ENCODE measurements at places on chromosomes 4 and X. TPM values are rescaled to one million over a fixed set of nuclear protein-coding genes. Genes with fewer than 3 reads are reported as not detected.

GRCh38 chr4:128303986-128304385 lies 16.4 kb upstream of the PGRMC2 start:
- DNase-seq, result no peak

Gene SCML2
- total RNA-seq, result 2.3 TPM

Gene ITM2A
- 82.1 TPM for total RNA-seq

DNA sequence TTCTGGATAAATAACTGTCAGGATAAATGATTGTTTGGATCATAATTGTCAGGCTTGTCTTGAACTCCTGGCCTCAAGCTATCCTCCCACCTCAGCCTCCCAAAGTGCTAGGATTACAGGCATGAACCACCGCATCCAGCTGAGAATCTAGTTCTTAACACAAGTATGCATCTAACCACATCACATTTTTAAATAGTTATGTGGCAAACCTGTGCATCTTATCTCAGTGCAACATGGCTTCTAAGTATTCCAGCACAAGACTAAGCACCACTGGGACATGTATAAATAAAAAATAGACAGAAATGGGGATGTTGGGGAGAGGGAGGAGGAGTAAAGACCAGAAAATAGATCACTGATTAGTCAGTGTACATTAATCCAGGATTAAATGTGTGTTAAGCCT lies 74.7 kb upstream of the TBL1X start:
- no peak for DNase-seq

GRCh38 chr4:37686373-37687193 lies at the start of gene RELL1:
Gene RELL1, minus strand, starts transcription at chr4:37686376. Its CDS starts 89 bp downstream, at chr4:37686287.
- DNase-seq, result peak; percentile 99

- no peak for DNase-seq
Measured at GRCh38 chrX:7261672-7262332, 113.8 kb upstream of the PUDP start.

Gene TSPAN6
- total RNA-seq, result 7.5 TPM

DNA sequence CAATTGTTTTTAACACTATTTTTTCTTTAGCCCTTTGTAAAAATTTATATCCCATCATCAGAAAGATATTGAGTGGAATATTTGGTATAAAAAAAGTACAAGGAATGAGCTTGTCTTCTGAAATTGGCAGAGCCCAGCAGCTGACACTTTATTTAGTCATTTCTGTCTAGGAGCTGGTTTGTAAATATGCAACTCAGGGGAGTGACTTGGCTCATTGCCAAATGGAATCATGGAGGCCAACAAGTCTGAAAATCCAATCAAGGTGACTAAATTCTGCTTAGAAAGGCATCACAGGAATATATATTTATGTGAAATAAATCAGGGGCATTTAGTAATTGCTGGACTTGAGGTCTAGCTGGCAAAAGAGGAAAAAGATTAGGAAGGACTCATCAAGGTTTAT lies 74.4 kb downstream of the OTC start:
- DNase-seq, result no peak

Gene GAGE12F
- not detected for total RNA-seq

GRCh38 chr4:112485930-112486329 lies 30.1 kb downstream of the NEUROG2 start:
- DNase-seq, result no peak

DNA sequence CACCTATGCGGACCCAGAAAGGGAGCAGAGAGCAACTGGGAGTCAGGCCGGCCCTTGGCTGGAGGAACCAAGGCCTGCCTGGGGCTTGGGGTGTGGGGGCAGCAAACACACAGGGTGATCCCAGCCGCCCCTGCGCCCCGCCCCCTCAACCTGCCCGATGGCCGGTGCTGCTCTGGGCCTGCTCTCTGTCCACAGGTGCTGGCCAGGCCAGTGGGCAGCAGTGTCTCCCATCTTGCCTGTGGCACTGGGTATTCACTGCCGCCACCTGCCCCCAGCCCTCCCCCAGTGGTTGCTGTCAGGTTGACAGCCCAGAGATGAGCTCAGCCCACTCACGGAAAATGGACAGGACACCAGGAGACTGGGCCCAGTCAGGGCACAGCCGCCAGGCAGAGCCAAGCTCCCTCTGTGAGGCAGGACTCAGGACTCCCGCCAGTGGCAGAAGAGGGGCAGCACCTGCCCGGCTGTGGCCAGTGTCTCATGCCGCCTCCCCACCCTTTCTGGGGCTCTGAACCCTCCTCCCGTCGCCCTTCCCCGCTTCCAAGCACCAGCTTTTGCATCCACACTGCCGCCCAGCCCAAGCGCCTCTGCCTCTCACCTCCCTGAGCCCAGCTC lies 4.7 kb downstream of the NKX1-1 start:
- DNase-seq, result no peak

Gene GASK1B
- 56.9 TPM for total RNA-seq

Gene FNIP2
- total RNA-seq, result 42.4 TPM

Gene TEX13C
- total RNA-seq, result not detected

DNA sequence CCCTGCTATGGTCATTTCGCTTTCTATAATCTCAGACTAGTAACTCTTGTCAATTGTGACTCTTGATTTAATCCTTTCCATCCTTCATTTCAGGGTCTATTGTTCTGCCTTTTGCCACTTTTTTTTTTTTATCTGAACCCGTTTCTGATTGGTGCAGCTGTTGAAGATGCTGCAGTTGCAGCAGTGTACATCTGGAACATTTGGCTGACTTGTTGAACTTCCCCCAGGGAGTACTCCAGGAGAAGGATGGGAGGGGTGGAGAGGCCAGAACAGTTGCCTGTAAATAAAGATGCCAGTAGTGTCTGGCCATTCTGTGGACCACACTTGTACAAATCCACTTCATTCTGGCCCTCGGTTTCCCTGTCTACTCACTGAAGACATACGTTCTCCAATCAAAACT lies 1.0 kb upstream of the EDA start:
- no peak for DNase-seq

Gene ARR3
- not detected for total RNA-seq

- DNase-seq, result no peak
Measured at GRCh38 chr4:7857238-7857701, 82.4 kb downstream of the AFAP1 start.

- DNase-seq, result no peak
Measured at GRCh38 chrX:3374108-3374800, 27.8 kb upstream of the MXRA5 start.

DNA sequence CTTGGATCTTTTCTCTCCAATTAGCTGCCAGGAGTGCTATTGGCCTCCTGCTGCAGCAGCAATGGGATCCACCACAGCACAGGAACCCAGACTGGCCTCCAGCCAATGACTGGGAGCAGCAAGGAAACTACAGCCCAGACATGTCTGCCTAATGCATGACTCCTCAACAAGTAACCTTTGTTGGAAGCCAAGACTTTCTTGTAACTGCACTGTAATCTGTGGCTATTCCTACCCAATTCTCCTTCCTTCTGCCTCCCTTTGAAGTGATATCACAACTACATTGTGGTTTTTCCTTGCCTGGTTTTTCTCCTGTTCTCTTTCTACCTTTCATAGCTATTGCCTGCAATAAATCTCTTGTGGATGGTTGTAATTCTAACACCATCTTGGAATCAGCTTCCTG lies 39.8 kb downstream of the SNCA start:
- DNase-seq, result no peak

Gene CYBB
- total RNA-seq, result 19.7 TPM

- DNase-seq, result peak; percentile 68
Measured at GRCh38 chrX:50799531-50799961, 14.4 kb downstream of the SHROOM4 start.

Gene SORBS2
- 530 TPM for total RNA-seq

Gene CSAG1
- not detected for total RNA-seq

DNA sequence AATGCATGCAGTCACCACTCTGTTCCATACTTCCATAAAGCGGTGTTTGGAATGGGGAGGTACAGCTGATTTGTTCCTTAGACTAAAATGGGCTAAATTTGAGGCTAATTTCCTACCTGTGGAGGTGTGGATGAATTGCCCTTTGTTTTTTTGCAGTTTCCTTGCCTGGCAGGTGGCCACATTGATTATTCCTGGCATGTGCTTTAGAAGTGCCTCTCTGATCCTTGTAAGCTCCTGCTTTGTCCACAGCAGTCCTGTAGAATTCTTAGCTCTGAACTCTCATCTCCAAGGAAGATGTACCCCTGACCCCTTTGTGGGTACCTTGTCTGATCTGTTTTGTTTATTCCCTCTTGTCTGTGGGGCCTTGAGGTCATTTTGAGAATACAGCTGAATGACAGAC lies 136.8 kb downstream of the ADGRL3 start:
- DNase-seq, result no peak

Gene SLC7A11
- 1.5 TPM for total RNA-seq

DNA sequence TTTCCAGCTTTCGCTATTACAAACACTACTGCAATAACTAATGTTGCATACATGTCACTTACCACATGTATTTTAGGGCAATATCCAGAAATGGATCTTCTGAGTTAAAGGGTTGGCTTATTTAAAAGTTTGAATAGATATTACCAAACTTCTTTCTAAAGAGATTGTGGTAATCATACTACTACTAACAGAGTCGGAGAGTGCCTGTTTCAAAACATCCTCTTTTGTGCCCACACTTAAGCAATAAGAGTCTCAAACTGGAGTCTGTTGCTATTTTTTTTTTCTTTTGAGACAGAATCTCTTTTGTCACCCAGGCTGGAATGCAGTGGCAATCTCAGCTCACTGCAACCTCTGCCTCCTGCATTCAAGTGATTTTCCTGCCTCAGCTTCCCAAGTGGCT lies 35.8 kb downstream of the FGFBP1 start:
- no peak for DNase-seq

- no peak for DNase-seq
Measured at GRCh38 chr4:28232951-28233350, 1372.3 kb downstream of the STIM2 start.

- DNase-seq, result no peak
Measured at GRCh38 chr4:161817914-161818313, 345.9 kb downstream of the FSTL5 start.

DNA sequence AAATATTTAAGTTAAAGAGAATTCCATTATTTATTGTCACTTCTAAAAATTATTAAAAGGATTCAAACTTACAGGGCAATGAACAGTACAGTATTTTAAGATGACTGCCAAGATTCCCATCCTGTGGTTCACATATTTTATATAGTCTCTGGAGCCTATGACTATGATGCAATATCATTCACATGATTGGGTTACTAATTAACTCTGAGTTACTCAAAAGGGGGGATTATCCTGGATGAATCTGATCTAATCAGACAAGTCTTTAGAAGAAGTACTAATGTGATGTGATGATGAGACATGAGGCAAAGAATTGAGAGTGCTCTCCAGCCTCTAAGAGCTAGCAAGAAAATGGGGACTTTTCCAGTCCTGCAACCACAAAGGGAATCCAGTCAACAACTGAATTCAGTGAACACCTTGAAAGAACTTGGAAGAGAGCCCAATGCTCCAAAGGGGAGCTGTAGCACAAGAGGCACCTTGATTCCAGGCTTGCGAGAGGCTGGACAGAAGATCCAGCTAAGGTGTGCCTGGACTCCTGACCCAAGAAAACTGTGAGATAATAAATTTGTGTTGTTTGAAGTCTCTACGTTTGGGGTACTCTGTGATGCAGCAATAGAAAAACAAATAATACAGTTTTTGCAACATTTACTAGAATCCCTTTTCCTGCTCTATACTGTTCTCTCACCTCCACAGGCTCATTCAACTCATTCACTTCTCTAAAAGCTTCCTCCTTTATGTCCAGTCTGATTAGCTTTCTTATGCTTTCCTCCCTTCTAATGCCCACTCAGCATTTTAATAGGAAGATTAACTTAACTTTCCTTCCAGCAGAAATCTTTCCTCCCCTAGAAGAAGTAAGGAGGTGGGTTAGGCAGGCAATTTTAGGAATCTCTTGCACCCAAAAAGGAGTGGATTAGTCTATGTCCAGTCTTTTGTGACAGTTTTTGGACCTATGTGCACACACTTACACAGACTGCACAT lies 133.8 kb upstream of the LCORL start:
- no peak for DNase-seq

GRCh38 chr4:53748328-53748772 lies 157.1 kb upstream of the LNX1 start:
- DNase-seq, result no peak

Gene SPIN4
- 0.63 TPM for total RNA-seq

GRCh38 chrX:131881194-131881593 lies 141.9 kb upstream of the STK26 start:
- no peak for DNase-seq

DNA sequence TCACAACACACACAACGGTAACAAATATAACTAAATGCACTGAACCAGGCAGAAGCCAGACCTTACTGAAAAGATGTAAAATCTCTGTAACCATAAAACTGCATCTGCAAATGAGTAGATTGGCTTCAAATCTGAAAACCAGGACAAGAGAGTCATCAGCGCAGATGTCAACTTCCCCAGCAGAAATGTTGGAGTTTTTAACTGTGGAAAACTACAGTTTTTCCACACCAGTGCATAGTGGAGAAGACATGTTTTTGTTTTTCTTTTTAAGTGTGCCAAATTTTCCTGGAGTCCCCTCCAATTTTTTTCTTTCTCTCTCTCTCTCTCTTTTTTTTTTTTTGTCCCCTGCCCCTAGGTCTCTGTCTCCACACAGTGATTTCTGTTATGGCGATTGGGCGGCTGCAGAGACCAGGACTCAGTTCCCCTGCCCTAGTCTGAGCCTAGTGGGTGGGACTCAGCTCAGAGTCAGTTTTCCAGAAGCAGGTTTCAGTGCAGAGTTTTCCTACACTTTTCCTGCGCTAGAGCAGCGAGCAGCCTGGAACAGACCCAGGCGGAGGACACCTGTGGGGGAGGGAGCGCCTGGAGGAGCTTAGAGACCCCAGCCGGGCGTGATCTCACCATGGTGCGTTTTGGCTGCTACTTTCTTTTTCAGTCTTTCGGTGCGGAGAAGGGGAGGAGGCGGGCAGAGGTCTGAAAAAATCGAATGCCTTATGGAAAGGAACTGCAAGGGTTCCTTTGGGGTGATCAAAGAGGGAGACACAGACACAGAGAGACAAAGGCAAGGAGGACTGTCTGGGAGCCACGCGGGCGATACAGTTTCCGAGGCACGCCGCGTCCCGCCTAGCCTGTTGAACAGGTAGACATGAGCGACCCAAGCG lies at the start of gene GUCY1A1:
Gene GUCY1A1 (plus strand): TSS at position 505 of the 878 bp plus-strand sequence. CDS start 30,020 bp downstream, outside the sequence.
- no peak for DNase-seq

DNA sequence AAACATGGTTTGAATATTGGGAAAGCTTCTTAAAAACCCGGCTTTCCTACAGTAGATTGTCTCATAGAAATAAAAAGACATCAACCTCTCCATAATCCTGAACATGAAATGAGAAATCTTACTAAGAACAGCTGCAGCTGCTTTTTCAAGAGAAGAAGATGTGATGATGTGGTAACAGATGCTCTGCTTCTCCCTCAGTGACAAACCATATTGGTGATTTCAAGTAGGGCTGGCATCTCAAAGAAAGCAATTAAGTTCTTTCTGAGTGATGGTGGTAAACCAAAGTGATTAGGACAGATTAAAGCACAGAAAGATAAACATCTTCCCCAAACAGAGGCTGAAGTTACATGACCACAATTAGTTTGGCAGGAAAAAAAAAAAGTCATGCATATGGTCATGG lies 1477.7 kb downstream of the RAPGEF2 start:
- DNase-seq, result no peak

GRCh38 chr4:40908702-40909362 lies 159.1 kb downstream of the NSUN7 start:
- peak; percentile 69 for DNase-seq

Gene CDKL2
- 1.2 TPM for total RNA-seq

Measured in right atrium auricular region (tissue), 2 donors.